ENCODE measurements at places on chromosomes 11 and 22. TPM values are rescaled to one million over a fixed set of nuclear protein-coding genes. Genes with fewer than 3 reads are reported as not detected.
A peak's percentile ranks its signal among the peaks of the same experiment; 100 is the strongest.

- no peak for DNase-seq
These were observed 80.4 kb downstream of the CD82 start for GRCh38 chr11:44645827-44646226.

The WT1 gene
- total RNA-seq, result 0.17 TPM

DNA sequence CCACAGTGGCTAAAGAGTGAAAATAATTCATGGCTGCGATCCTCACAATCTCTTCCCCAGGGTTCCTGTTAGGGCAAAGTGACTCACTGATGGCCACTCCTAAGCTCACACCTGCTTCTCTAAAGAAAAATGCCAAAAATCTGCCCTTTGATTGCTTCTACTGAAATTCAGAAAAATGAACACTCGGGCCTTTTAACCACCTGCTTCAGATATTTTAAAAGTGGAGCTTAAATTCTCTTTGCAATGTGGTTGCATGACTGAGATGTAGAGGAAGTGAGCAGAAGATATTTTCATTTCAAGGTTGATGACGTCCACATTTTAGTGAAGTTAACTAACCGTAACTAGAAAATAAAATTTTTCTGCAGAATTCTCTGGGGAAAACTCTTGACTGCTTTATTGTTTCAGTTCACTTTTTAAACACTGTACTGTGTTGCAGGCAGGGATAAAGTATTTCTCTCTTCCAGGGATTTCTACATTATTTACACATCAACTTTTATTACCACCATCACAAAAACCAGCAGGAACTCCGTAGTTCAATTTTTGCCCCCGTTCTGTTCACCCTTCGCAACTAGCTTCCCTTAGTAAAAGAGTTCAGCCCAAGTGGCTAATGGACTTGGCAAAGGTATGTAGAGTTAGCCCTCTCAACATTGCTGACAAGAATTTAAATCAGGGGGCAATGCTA, 8.5 kb downstream of the RAB30 start:
- peak; percentile 69 for DNase-seq

- no peak for DNase-seq
These were observed 29.1 kb upstream of the NARS2 start for GRCh38 chr11:78603792-78604191.

GRCh38 chr11:45751430-45751829, 53.5 kb upstream of the SLC35C1 start:
- no peak for DNase-seq

GRCh38 chr11:44171518-44171917, 76.0 kb downstream of the EXT2 start:
- DNase-seq, result no peak

DNA sequence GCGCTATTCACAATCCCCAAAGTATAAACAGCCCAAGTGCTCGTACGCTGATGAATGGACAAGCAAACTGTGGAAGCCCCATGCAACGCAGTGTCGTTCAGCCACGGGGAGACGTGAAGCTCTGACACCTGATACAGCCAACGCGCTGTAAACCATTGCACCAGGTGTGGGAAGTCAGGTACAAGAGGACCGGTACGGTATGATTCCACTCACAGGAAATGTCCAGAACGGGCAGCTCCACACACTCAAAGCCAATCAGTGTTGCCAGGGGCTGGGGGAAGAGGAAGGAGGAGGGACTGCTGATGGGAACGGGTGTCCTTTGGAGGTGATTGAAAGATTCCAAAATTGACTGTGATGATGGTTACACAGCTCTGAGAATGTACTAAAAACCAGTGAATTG, 64.5 kb downstream of the BRD1 start:
- no peak for DNase-seq

DNA sequence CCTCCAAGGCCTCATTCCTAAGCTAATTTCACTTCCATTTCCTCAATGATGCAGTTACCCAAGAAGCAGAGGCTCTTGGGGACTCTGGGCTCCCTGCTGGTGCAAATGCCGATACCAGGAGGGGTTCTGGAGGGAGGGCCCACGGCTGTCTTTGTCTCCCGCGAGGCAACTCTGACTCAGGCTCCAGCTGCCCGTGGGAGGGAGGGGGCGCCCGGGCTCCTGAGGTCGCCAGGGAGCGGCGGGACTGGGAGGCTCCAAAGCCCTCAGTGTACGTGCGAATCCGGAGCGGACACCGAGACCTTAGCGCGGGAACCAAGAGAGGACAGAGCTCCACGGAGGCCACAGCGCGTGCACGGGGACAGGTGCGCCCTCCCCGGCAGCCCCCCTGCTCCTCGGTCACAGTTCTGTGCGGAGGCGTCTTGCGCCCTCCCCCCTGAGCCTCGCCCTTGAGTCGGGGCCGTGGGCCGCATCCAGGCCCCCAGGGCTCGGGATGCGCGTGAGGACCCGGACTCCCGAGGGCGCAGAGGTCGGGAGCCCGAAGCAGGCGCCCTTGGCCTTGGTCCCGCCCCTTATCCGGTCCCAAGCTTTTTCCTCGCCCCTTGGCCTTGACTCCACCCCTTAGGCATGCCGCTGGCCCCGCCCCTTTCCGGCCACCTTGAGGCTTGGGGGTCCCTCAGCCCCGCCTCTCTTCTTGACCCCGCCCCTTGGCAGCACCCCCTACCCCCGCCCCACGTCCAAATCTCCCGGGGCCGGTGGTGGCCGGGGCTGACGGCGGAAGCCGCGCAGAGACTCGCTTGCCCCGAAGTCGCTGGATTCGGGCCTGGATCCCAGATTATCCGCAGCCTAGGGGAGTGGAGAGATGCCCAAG, 4.7 kb upstream of the SHISA8 start:
- DNase-seq, result peak; percentile 26

- DNase-seq, result no peak
These were observed 90.2 kb downstream of the CCDC73 start for GRCh38 chr11:32704261-32704660.

The KLHL22 gene
- 25.5 TPM for total RNA-seq

DNA sequence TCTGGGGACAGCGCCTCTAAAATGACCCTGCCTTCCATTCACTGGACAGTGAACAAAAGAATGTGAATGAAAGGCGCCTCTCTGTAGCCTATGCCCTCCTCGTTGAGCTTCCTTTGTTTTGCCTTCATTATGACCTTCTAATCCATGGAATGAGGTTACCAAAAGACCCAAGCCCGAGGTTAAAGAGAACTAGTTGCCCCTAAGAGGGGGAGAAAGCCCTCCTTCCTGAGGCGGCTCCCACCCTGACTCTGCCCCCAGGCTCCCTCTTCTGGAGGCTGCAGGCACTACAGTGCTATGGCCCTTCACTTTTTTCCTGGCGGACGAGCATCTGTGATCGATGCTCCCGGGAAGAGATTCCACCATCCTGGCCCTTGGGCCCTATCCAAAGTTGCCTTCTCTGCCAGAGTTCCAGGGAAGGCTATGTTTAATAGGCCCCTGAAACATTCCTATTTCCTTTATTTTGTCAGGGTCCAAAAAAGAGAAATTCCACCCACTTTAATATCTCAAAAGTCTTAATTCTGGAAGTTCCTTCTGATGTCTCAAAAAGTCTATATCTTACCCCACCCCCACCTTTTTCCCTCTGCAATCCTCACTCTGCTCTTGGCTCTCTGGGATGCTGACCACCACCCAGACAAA, 147.3 kb downstream of the FEZ1 start:
- DNase-seq, result no peak

The C22orf31 gene
- total RNA-seq, result not detected

Data from renal cortical epithelial cell (primary cell).